NCI-H2081 treated with DMSO at 0.1 percent for 48 hours (cell line): ENCODE measurements at places on chromosomes 4 and X.
A peak's percentile ranks its signal among the peaks of the same experiment; 100 is the strongest.

- DNase-seq, result no peak
These were observed 482.8 kb upstream of the FAM241A start for GRCh38 chr4:111662496-111662895.

- no peak for DNase-seq
These were observed 84.4 kb downstream of the EFNB1 start for GRCh38 chrX:68913249-68913547.

DNA sequence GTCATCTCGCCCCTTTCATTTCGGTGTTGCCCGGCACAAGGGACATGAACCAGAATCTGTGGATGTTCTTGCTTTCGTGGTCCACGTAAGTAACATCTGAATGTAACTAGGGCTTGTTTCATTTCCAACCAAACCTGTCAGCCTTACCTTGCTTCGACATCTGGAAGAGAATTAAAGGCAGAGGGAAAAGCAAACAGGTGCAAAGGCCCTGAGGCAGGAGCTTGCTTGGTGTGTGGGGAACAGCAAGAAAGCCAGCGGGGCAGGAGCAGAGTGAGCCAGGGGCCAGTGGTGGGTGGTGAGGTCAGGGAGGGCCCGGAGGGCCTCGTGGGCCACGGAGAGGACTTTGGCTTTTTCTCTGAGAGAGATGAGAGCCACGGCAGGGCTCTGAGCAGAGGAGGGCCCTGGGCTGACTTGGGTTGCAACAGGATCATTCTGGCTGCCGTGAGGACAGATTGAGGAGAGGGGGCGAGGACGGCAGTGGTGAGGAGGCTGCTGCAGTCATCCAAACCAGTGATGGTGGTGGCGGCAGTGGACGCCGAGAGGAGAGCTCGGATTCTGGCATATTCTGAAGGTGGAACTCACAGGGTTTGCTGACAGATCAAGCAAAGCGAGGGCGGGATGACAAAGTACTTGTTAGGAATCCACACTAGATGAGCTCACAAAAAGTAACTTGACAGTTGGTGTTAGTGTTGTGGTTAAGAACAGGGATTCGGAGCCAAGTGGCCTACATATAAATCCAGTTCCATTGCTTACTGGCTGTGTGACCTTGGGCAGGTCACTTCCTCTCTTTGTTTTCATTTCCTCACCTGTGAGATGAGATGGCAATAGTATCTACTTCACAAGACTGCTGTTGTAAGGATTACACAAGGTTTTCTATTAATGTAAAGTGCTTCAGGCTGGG lies 6.8 kb upstream of the WDR13 start:
- DNase-seq, result no peak

- peak; percentile 63 for DNase-seq
These were observed 54.9 kb downstream of the PHOX2B start for GRCh38 chr4:41693629-41694028.

GRCh38 chrX:37847733-37848197 lies 394 bp upstream of the DYNLT3 start:
- DNase-seq, result no peak

DNA sequence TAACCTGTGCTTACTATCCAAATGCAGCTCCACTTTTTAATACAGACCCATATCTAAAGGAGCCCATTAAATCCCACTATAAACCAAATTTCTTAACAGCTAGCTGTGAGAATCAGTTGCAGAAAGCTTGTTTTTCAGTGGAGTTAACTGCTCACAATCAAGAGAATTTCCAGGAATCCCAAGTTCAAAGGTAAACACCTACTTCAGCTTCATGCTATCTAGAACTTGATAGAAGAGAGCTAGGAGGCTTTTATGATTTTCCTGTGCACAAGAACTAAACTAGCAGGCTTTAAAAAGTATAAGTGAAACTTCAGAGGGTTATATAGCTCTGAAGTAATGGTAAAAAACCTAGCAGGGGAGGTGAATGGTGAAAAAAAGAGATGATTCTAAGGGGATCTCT lies 96.2 kb upstream of the PABPC4L start:
- no peak for DNase-seq

- no peak for DNase-seq
These were observed 370.6 kb upstream of the RPS6KA3 start for GRCh38 chrX:20637351-20637750.

- DNase-seq, result no peak
These were observed 34.6 kb downstream of the COX18 start for GRCh38 chr4:73034896-73035295.

- no peak for DNase-seq
These were observed 35.2 kb upstream of the PHEX start for GRCh38 chrX:21996872-21997455.

GRCh38 chr4:108874806-108875205 lies 112.0 kb upstream of the ETNPPL start:
- no peak for DNase-seq

DNA sequence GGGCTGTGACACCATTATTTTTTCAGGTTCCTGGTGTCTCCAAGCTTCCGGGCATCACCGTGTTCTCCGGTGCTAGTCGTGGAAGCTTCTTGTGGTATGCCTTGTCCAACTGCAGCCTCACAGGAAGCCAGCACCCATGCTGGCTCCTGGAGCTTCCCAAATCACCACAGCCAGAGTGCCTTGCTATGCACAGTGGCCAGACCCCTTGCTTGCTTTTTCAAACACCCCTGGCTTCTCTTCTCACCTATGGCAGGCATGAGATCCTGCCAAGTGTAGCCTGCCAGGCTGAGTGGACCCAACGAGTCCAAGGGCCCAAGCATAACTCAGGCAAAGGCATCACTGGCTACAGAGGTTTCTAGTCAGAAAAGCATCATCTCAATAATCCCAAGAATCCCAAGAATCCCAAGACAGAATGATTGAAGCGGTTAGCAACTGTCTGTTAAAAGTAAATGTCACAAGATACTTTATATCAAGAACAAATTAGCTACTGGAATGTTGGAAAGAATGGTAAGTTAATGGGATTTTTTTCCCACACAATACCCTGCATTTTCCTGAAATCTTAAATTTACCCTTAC lies 1522.9 kb downstream of the PCDH18 start:
- DNase-seq, result no peak

DNA sequence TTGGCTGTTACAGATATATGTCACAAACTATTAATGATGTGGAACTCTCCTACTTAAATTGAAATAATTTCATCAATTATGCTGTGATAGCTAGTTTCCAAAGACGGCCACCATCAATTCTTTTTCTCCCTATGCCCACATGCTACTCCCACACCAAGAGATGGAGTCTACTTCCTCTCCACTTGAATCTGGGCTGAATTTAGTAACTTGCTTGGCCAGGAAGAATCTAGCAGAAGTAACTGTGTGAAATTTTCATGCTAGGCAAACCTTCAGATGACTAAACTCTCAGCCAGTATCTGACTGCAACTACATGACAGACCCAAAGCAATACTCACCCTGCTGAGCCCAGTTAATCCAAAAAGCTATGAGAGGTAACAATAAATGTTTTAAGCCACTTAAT lies 3.2 kb downstream of the SEPSECS start:
- no peak for DNase-seq

GRCh38 chr4:110636680-110637407 lies 14.0 kb upstream of the PITX2 start:
- no peak for DNase-seq

- no peak for DNase-seq
These were observed 65.1 kb upstream of the CCDC160 start for GRCh38 chrX:134171661-134172587.

- DNase-seq, result no peak
These were observed 191.6 kb upstream of the LDB2 start for GRCh38 chr4:17090063-17090462.

DNA sequence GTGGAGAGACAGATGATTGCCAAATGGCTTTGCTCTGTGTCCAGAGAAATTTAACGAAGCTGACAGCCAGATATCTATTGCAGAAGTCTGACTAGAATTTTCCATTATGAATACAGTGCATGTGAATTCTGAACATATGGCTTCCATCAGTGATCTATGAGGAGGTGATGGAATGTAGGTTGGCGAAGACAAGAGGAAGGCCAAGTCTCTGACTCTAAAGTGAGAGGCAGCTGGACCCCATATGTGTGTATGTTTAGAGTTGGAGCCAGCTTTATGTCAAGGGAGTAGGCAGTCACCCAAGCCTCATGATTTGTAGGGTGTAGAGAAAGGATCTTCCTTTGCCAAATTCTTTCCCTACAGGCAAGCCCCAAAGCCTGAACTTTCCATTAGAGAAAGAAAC lies 76.2 kb upstream of the TEX13D start:
- no peak for DNase-seq

DNA sequence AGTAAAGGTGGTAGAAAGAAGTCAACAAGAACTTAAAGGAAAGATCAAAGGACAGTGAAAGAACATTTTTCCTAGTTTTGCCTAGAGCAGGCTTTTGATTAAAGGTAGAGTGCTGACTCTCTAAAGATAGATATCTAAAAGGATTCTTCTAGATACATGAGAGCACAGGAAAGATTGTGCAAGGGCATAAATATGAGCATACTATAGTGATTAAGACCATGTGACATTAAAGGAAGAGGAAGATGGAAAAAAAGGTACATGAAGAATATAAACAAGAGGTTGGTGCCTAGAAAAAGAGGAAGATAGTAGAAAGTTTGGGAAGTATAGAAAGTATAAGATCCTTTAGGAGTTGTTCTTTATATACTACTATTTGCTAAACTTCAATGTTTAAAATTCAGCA lies 26.1 kb upstream of the TET2 start:
- no peak for DNase-seq

DNA sequence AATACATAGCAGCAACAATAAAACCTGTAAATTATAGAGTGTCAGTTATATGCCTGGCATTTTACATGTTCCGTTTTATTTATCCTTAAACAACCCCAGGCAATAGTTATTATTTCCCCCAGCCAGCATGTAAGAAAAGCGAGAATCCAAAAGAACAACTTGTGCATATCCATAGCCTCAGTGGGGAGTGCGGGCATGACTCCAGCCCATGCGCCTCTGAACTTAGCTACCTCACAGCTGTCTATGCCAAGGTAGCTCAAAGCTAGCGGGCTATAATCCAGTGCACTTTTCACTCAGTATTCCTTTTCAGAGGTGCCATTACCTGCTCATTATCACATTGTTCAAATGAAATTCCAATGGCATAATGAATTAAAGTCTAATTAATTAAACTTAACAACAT lies 257.3 kb upstream of the EDNRA start:
- no peak for DNase-seq

- no peak for DNase-seq
These were observed 85.0 kb downstream of the ADRA2C start for GRCh38 chr4:3851211-3851610.

DNA sequence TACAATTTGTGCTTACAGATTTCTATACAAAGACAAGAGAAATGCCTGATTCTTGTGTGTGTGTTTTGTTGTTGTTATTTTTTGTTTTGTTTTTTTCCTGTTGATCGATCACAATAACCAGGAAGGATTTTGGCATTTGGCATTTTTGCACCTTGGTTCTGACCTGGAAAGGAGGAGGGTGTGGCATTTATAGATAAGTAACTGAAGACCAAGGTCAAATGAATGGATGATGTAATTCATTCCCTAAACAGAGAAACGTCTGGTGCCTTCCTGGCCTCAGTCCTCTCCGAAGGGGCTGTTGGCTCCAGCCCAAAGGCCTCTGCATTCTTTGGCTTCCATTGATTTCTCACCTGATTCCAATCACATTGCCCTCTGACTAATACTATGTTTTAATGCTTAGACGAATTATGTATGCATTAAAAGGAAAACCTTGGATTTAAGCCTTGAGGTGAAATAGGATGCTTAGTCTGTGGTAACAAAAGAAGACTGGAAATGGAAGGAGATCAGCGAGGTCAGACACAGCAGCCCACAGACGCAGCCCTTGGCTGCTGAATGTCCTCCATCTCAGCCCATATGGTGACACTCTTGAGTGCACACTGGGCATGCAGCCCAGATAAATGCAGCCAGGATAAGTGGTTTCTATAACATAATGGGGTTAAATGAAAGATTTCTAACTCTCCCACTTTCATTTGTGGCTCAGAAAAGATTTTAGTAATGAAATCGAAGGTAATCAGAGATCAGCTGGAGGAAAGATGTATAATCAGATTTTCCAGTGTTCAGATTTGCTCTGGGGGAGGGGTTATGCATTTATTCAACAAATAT lies 60.5 kb upstream of the TRIM2 start:
- peak; percentile 23 for DNase-seq

DNA sequence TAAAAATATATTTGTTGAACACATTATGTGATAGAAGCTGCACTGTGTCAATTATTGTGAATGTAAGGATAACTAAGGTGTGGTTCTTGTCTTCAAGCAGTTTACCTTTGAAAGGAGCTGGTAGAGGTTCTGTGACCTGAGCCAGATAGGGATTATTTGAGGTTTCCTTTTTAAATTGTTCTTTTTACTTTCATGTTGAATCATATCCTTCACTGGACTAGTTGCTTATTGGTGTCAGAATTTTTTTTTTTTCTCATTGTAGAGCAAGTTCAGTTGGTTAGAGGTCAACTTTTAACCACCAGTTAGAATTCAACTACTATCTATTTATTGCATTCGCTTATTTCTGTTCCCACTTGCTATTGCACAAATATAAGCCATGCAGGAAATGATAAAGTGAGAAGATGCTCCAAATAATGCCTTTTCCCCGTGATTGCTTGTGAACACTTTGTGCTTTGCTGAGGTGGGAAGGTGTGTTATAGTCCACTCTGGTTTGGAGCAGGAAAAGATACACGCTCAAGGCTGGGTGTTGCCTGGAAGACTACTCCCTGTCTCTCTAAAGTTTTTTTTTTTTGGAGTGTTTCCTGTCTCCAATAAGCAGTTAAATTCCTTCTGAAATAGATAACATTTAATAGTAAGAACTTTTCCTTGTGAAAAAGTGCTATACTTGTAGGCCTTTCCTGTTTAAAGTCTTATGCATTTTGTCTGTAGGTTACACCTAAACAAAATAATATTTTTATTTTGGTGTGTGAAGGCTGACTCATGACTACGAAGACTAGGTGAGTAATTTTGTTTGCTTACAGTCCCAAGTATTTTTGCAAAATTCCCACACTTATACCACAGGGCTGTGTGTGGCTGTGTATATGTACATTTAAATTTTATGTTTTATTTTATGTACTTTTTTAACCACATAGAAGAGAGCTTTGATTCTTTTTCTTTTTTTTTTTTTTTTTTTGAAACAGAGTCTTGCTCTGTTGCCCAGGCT lies 83.8 kb upstream of the LCORL start:
- no peak for DNase-seq

DNA sequence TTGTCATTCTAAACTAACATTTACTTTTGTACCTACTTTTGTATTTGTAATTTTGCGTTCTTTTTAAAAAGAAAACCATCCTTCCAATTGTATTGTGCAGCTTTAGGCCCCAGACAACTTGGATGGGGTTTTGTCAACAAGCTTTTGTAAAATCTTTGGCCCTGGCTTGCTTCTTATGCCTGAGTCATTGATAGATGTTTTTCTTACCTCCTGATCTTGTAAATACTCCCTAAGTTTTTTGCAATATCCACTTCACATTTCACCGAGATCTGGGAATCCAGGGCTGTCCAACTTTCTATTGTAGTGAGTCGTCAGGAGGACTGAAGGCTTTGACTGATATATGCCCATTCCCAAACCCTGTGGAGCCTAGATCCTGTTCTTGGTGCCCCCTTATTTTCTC lies 126.9 kb upstream of the GUCY1A1 start:
- DNase-seq, result no peak

GRCh38 chrX:41923978-41924683 lies 777 bp upstream of the CASK start:
- DNase-seq, result no peak

GRCh38 chr4:180057891-180058671 lies 2185.1 kb upstream of the TENM3 start:
- no peak for DNase-seq

- DNase-seq, result no peak
These were observed 135.4 kb downstream of the ASMT start for GRCh38 chrX:1750267-1750666.
